ENCODE measurements at places on chromosomes 7 and 10.

GRCh38 chr7:83559887-83560286, 89.1 kb downstream of the SEMA3E start:
- no peak for DNase-seq

- no peak for DNase-seq
Observed at GRCh38 chr10:97169911-97170693, 15.7 kb downstream of the SLIT1 start.

DNA sequence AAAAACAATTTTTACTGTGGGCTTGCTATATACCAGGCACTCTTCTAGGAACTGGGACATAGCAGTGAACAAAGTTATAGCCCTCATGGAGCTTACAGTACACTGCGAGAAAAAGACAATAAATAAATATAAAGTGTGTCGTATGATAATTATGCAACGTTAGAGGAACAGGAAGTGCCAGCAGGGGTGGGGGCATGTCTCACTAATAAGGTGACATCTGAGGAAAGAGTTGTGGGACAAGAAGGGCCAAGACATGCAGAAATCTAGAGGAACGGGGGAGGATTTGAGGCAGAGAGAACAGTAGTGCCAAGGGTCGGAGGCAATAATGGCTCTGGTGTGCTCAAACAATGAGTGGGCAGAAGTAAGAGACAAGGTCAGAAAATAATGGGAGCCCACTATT, 52.8 kb downstream of the LMBR1 start:
- DNase-seq = no peak

DNA sequence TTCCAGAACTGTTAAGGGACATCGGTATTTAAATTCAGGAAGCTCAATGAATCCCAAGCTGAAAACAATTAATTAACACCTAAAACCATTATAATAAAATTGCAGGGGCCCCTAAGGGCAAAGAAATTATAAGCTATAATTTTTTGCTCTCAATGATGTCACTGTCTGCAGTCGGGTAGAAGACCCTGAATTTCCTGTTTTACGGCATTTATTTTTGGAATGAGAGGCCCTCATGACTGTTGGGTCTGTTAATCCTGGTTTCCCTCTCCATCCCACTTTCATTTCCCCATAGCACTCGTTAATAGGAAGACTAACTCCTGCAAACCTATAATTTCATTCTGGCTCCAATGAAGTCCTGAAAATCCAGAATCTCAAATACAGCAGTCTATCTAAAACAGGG, 25.8 kb upstream of the GPR37 start:
- no peak for DNase-seq

GRCh38 chr7:13352677-13353076, 636.8 kb downstream of the ETV1 start:
- DNase-seq = no peak

DNA sequence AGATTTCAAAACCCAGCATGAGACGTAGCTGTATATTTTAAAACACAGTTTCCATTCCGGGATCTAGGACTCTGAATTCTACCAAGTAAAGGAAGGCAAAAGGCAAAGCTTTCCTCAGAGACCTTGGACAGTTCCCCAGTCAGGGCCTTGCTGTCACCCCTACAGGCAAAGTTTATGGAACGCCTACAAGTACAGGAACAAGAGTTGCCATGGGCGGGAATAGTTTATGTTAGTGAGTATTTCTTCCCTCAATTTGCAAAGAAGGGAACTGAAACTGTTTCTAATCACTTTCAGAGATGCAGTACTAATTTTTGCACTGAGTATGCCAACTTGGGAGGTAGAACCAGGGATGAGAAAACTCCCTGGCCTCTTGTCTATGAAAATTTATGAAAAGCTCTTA, 68.2 kb upstream of the LRGUK start:
- DNase-seq = no peak

GRCh38 chr7:121924269-121925186, 51.6 kb downstream of the PTPRZ1 start:
- DNase-seq = no peak

- no peak for DNase-seq
Observed at GRCh38 chr10:109062371-109062770, 860.9 kb downstream of the XPNPEP1 start.

DNA sequence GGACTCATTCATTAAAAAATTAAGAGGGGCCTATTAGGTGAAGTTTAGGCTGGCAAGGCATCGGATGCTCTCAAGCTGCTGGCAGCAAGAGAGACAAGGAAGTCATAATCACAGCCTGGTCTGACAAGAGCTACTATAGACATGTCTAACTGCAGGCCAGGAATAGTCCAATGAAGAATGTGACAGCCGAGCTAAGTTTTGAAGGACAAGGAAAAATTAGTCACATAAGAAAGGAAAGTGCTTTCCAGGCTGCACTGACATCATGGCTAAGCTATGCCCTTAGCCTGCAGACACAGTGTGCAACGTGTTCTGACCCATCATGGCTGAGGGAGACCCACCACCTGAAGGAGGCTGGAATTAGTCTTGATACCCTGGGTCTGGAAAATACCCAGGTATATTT, 281.1 kb downstream of the PLXNA4 start:
- no peak for DNase-seq

GRCh38 chr10:14604181-14605142, 170.2 kb downstream of the FAM107B start:
- peak; percentile 88 for DNase-seq

DNA sequence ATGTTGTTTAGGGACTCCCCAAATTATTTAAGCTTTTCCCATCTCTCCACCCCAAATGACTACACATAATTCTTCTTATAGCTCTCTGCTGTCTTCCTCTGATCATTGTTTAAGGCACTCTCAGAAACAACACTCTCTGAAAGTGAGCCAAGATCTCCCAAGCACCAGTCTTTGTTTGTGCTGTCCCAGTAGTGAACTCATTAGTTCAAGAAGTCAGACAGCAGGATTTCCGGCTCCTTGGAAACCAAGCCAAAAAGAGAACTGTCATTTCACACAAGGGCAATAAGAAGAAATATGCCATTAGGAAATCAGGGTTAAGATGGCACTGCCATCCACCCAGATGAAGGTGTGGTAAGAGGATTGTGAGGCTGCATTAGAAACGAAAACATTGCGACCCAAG, 83.1 kb downstream of the FZD1 start:
- no peak for DNase-seq

- no peak for DNase-seq
Observed at GRCh38 chr7:120023494-120024167, 249.3 kb upstream of the KCND2 start.

DNA sequence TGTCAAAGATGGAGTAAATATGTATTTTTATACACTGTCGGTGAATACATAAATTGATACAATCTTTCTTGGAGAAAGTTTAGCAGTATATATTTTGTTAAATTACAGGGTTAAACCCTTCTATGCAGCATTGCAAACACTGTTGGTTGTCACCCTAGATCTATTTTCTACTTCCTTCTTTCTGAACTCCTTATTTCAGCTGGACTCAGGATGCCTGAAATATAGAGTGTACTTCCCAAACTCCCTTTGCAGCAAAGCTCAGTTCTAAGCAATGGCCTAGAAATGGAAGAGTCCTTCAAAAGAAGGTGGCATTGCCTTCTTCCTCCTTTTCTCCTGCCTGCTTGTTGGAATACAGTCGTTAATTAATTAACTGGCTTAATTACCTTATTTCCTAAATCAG, 20.6 kb downstream of the CUBN start:
- DNase-seq = no peak

- no peak for DNase-seq
Observed at GRCh38 chr7:102138676-102139075, 148.0 kb upstream of the SH2B2 start.

DNA sequence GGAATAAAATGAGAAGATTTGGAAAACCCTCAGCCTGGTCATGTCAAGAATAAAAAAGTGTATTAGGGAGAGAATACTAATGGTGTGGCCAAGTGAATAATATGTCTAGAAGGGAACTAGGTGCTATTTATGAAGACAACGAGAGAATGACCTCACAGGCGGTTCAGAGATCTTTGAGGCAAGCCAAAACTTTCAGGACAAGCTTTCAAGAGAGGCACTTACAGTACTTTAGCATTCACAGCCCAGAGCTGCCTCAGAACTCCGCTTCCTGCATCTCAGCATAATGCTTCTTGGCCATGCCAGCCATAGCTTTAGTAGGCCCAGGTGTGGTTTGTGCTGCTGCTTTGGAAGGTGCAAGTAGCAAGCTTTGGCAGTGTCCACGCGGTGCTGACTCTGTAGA, 37.2 kb upstream of the CCDC7 start:
- DNase-seq = no peak

DNA sequence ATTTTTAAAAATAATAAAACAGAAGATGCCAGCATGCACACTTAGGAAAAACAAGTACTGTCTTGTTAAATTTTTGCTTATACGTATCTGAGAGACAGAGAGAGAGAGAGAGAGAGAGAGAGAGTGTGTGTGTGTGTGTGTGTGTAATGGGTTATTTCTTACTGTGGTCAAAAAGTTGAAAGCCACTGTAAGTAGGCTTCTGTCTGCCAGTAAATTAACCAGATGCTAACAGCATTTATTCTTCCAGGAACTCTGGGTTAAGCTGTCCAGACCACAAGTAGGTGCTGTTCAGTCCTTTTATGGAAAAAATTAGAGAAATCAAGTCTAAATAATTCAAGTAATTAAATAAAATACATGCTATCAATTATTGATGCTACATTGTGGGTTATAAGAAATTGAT, 39.7 kb downstream of the RNF32 start:
- DNase-seq = no peak

DNA sequence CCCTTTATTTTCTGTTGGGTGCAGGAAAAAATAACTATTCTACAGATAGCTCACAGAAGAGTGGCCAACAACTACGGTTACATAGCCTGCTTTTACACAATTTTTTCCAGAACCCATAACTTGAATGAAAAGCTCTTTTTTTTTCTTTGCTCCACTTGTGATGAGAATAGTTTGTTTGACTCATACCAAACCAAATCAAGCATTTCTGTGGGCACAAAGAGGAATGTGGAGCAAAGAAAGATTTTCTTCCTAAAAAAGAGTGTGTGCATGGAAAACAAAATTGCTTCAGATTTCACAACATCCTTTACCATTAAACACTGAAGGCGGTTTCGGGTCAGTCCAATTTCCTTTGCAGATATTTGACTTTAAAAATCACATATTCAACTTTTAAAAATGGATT, 54.8 kb upstream of the RAB11FIP2 start:
- no peak for DNase-seq

- DNase-seq = no peak
Observed at GRCh38 chr10:44335330-44336021, 49.4 kb downstream of the CXCL12 start.

DNA sequence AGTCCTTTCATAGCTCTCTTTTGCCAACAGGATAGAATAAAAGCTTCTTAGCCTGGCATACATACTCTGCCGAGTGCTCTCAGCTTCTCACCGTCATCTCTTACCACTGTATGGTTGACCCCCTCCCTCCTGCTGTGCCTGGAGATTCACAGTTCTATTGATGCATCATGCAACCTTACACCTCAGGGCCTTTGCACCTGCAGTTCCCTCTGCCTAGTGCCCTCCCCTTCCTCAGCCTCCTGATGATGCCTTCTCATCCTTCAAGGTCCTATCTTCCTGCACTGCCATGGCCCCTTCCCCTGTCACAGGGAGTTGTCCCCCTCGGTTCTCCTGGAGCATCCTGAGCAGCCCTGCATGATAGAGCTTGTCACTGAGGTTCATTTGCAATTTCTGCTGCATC, 81.5 kb downstream of the CDH23 start:
- no peak for DNase-seq

GRCh38 chr7:93884541-93884940, 6.0 kb downstream of the TFPI2 start:
- DNase-seq = no peak

Data from ovary (tissue), 10 donors.